Ecto neural progenitor cell (in vitro differentiated cells): ENCODE measurements at places on chromosomes 4 and X.

DNA sequence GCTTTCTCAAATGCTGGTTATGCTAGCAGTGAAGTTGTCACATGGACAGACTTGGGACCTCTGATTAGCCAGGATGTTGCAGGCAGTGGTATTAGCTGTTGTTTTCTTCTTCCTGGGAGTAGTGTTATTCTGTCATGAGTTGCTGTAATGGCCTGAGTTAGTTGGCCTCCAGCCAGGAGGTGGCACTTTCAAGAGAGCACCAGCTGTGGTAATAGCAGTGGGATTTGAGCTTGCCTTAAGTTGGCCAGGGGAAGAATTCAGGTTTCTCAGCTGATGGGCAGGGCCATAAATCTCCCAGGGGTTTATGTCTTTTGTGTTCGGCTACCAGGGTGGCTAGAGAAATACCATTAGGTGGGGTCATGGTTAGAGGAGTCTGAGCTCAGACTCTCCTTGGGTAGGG, 132.6 kb downstream of the GLUD2 start:
- DNase-seq = no peak

DNA sequence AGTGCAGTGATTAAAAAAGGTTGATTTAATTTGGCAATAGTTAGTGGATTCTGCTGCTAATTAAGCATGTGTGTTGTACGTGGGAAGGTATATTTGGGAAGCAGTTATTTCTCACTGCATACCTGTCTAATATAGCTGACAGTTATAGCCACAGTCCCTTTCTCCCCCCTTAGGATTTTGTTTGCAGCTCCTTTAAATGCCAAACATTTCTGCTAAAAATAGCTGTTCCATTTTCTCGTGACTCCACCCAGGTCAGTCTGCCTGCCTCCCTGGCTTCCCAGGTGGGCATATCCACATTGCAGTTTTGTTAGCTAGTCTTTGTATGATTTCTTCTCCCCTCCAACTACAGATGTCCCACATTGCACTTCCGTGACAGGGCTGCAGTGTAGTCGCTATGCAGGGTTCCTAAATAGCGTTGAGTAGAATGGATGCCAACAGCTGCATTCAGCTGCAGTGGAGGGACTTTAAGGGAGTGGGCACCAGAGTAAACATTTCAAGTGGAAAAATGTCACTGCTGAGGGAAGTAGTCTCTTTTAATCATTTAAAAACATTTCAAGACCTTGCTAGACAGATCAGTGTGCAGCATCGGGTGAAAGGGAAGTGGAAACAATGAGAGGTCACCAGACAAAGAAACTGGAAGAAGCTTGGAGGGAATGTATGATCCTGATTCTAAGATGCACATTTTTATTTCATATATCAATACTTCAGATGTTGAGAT, 326.3 kb downstream of the RAPGEF2 start:
- no peak for DNase-seq

DNA sequence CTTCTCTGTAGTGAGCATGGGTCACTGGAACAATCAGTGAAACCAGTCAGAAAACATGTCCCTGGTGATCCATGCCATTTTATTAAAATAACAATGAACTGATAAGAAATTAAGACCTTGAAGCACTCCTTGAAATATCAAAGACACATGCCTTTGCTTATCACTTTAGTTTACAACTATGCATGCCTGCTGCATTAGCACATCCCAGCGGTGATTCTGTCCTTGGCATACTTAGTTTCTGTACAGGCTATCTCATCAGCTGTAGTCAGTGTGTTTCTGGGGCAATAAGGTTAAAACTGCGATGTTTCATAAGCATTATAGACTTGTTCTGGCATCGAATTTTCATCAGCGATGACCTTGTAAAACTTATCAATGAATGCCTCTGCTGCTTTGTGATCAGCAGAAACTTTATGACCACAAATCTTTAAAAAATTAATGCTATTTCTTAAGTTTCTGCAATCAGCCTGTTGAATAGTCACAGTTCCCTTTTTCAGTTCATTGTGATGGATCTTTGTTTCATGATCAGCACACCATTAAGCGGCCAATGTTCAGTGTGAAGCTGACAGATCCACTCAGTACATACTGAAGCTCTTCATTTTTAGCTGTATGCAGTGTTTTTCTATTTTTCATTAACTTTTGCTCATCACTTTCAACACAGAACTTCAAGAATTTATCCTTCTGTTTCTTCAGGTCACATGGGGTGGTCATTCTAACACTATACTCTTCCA, 150.5 kb downstream of the RNF150 start:
- no peak for DNase-seq

DNA sequence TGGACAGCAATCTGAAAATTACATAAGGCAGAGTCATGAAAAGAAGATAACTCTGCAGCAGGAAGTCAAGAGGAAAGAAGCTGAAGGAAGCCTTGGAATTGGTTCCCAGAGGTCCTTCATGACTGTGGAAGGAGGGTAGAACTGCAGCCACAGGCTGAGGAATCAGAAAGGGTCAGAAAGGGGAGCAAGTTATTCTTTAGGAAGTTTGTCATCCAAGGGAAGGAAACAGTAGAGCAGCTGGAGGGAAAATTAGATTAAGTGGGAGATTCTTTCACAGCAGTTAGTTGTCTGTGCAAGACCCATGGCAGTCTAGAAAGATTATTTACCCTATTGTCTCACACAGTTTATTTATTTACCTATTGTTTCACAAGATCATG, 9.3 kb upstream of the ADH1C start:
- DNase-seq = no peak

DNA sequence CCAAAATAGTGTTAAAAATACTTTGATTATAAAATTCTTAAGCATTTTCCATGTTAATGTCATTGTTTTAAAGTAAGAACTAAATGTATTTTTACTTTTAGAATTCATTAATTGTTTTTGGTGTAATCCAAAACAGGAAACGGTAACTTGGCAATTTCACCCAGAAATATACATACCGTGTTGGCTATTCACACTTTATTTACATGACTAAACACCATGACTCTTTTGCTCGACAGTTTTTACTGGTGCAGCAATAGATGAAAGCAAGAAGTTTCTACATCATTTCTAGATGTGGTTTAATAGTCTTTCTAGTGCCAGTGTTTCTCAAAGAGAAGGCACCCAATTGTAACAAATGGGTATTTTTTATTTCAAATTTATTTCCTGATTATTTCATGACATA, 25.6 kb upstream of the MAGEA1 start:
- DNase-seq = no peak

DNA sequence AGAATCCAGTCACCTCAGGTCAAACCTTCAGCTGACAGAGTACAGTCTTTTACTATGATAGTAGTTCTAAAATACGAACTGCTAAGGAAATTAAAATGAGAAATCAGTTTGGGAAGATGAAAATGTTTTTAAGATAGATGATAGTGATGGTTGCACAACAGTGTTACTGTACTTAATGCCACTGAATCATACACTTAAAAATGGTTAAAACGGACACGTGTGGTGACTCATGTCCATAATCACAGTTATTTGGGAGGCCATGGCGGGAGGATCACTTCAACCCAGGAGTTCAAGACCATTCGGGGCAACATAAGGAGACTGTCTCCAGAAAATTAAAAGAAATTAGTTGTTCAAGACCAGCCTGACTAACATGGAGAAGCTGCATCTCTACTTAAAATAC, 41.4 kb downstream of the ABHD18 start:
- no peak for DNase-seq

- no peak for DNase-seq
These were observed 752.9 kb downstream of the RPA4 start for GRCh38 chrX:97636473-97637140.

DNA sequence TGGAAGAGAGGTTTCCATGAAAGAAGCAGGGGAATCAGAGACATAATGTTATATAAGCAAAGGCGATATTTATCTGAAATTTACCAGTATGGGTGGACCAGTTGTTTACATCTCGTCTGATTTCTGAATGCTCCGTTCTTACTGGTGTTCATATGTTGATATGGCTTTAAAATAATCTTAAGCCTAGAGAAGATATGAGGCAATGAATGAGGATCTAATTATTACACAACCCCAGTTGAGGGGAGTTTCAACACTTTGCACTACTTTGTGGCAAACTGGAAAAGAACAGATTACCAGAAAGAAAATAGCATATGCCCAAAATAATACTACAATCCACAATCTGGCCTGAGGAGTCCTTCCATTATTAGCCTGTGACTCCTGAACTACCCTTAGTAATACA, 263.3 kb upstream of the MAGEB2 start:
- no peak for DNase-seq

- no peak for DNase-seq
These were observed 47.4 kb downstream of the REPS2 start for GRCh38 chrX:16993791-16994318.
